ENCODE measurements at places on chromosomes 3 and 15.

- H3K4me1 ChIP-seq, result no peaks in the 10 kb centered on the region
- no peaks in the 10 kb centered on the region for H3K36me3 ChIP-seq
- no peak overlapping the region for H3K27ac ChIP-seq
- H3K27me3 ChIP-seq, result no peaks in the 10 kb centered on the region
Observed at GRCh38 chr3:166688665-166689064, 691.4 kb downstream of the ZBBX start.

- H3K4me3 ChIP-seq, result no peak overlapping the region
- H3K27ac ChIP-seq, result no peak overlapping the region
- H3K4me1 ChIP-seq, result peaks cover 12% of the 10 kb centered on the region
- no peaks in the 10 kb centered on the region for H3K27me3 ChIP-seq
- H3K36me3 ChIP-seq, result no peaks in the 10 kb centered on the region
- DNase-seq, result peak; percentile 41
Observed at GRCh38 chr3:167876620-167877281, 141.2 kb downstream of the SERPINI1 start.

- no peaks in the 10 kb centered on the region for H3K27me3 ChIP-seq
- no peak for DNase-seq
- peaks cover 13% of the 10 kb centered on the region for H3K4me1 ChIP-seq
- no peak overlapping the region for H3K27ac ChIP-seq
- H3K4me3 ChIP-seq, result no peak overlapping the region
Observed at GRCh38 chr3:183933160-183933559, 48.5 kb upstream of the PARL start.

DNA sequence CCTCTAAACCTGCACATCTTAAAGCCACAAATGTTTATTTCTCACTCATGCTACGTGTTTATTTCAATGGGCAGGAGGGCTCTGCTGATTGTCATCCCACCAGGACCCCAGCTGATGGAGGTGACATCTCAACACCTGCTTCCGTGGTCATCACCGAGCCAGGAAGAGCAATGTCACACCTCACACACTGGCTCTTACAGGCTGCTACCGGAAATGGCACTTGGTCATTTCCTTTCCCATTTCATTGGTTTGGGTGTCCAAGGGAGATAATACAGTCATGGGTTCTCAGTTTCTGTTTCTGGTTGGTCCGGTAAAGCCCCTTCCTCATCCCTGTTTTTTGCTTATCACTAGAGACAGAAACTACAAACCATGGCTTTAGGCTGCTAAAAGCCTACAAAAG is 41.9 kb downstream of the ABHD2 start:
- DNase-seq, result no peak
- no peak overlapping the region for H3K4me3 ChIP-seq
- H3K4me1 ChIP-seq, result peaks cover 9% of the 10 kb centered on the region
- no peaks in the 10 kb centered on the region for H3K27me3 ChIP-seq
- peaks cover 10% of the 10 kb centered on the region for H3K36me3 ChIP-seq

DNA sequence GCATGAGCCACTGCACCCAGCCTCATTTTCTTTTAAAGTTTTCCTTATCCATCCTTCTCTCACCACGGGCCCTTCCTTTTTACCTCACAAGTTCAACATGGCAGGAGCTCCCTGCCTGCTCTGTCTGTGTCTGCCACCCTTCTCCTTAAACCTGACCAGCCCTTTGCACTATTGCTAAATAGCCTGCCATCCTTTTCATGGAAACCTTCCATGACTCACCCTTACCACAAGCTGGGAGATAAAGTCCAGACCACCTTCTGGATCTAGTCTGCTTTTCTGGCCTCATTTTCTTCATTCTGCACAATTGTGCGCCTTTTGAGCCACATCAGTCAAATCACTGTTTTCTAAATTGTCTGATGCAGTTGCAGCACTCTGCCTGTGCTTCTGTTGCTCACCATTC is 8.9 kb downstream of the PARP14 start:
- no peaks in the 10 kb centered on the region for H3K36me3 ChIP-seq
- H3K27ac ChIP-seq, result peak overlapping the region; percentile 10
- peaks cover 2% of the 10 kb centered on the region for H3K27me3 ChIP-seq
- H3K4me3 ChIP-seq, result no peak overlapping the region

- no peaks in the 10 kb centered on the region for H3K36me3 ChIP-seq
- no peak overlapping the region for H3K4me3 ChIP-seq
Observed at GRCh38 chr15:73426323-73426994, 16.5 kb upstream of the REC114 start.

GRCh38 chr3:30751610-30752299 is 142.7 kb downstream of the GADL1 start:
- H3K27ac ChIP-seq, result no peak overlapping the region

DNA sequence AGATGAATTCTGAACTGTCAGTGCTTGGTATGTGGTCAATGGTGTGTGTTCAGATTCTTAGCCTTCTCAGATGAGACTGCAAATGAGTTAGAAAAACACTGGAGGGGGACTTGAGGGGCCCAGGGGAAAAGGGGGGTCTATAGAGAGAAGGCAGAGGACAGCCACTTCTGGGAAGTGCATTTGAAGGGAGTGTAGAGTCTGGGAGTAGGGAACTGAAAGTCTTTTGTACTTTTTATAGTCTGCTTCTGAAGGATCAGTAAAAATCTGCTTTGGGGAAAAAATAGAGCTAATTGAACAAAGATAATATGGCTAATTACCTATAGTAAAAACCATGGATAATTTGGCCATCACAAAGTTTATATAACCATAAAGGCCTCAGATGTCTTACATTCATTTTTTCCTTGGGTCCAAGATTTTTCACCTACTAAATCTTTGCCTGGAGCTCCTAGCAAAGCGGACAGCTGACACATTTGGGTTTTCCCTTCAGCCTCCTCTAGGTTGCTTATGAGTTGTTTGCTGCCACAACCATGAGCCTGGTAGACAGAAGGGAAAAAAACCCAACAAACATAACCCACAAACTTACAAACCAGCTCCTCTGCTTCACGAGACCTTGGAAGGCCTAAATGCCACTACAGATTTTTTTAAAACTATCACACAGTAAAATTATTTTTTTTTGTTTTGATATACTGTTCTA is 48.8 kb downstream of the CD86 start:
- H3K36me3 ChIP-seq, result no peaks in the 10 kb centered on the region
- DNase-seq, result no peak
- peaks cover 6% of the 10 kb centered on the region for H3K27me3 ChIP-seq
- no peak overlapping the region for H3K4me3 ChIP-seq
- H3K27ac ChIP-seq, result no peak overlapping the region
- no peaks in the 10 kb centered on the region for H3K4me1 ChIP-seq

GRCh38 chr3:46537316-46537715 is 28.8 kb downstream of the LRRC2 start:
- H3K27me3 ChIP-seq, result no peaks in the 10 kb centered on the region
- H3K36me3 ChIP-seq, result peaks cover 4% of the 10 kb centered on the region
- no peak overlapping the region for H3K27ac ChIP-seq
- H3K4me3 ChIP-seq, result no peak overlapping the region
- peaks cover 55% of the 10 kb centered on the region for H3K4me1 ChIP-seq

DNA sequence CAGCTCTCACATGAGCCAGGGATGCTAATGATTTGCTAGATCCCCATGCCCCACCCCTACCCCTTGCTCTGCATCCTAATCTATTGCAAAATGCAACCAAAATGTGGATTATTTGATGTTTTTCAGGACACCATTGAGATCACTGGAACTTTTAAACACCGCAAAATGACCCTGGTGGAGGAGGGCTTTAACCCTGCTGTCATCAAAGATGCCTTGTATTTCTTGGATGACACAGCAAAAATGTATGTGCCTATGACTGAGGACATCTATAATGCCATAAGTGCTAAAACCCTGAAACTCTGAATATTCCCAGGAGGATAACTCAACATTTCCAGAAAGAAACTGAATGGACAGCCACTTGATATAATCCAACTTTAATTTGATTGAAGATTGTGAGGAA is 29.7 kb downstream of the HDC start:
- no peak overlapping the region for H3K27ac ChIP-seq
- H3K4me3 ChIP-seq, result no peak overlapping the region
- H3K36me3 ChIP-seq, result no peaks in the 10 kb centered on the region
- peaks cover 11% of the 10 kb centered on the region for H3K4me1 ChIP-seq
- peak; percentile 32 for DNase-seq

DNA sequence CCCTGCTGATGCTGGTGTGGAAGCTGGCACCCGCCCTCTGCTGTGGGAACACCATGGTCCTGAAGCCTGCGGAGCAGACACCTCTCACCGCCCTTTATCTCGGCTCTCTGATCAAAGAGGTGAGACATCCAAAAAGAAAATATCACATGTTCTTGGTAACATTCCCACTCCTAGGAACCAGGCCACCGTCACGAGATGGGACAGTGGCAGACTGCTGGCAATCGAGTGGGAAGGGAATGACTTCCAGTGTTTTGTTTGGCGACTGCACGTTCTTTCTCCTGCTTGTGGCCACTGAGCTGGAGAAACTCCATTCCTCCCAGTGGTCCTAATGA is 14.3 kb downstream of the ALDH1A3 start:
- no peak overlapping the region for H3K27ac ChIP-seq
- H3K36me3 ChIP-seq, result no peaks in the 10 kb centered on the region
- peaks cover 17% of the 10 kb centered on the region for H3K4me1 ChIP-seq
- H3K4me3 ChIP-seq, result no peak overlapping the region

DNA sequence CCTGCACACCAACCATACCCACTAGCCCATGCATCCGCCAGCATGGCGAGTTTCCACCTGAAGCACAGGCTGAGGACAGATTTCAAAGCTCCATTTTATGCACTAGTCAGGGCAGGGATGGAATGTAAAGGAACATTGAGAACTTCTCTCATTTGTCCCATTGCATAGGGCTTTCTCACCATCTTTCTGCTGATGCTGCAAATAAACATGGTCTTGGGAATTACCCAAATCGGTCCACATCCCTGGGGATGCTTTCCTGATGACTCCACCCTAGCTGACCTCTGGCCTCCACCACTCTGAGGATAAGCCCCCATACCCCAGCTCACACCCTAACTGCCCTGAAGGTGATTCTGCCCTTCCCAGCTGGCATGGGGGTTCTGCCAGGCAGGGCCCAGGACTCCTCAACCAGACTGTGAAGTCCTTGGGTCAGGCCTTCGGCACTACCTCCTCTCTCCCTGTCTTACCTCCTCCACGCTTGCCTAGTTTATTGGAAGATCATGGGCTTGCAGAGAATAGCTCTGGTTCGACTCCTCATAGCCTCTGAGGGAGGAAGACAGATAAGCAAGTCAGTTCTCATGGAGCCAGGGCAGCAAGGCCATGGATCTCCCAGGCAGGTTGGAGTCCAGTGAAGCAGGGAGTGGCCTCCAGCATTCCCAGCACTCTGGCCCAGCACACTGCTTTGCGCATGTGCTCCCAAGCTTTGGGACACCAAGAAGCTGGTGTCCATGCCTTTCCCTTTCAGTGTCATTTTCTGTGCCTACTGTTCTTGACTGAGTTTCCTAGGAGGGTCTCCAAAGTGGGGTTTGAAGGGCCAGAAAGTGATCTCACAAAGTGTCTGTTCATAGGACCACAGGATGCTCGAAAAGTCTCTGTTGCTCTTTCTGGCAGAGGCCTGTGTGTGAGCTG is 27.6 kb upstream of the XYLB start:
- no peaks in the 10 kb centered on the region for H3K36me3 ChIP-seq
- no peak overlapping the region for H3K4me3 ChIP-seq
- no peaks in the 10 kb centered on the region for H3K4me1 ChIP-seq
- no peak for DNase-seq
- no peak overlapping the region for H3K27ac ChIP-seq
- peaks cover 22% of the 10 kb centered on the region for H3K27me3 ChIP-seq

- H3K27ac ChIP-seq, result peak overlapping the region; percentile 81
- peaks cover 5% of the 10 kb centered on the region for H3K36me3 ChIP-seq
- peak overlapping the region; percentile 98 for H3K4me3 ChIP-seq
- H3K4me1 ChIP-seq, result peaks cover 50% of the 10 kb centered on the region
Observed at GRCh38 chr3:197298945-197299854, 788 bp upstream of the DLG1 start.

DNA sequence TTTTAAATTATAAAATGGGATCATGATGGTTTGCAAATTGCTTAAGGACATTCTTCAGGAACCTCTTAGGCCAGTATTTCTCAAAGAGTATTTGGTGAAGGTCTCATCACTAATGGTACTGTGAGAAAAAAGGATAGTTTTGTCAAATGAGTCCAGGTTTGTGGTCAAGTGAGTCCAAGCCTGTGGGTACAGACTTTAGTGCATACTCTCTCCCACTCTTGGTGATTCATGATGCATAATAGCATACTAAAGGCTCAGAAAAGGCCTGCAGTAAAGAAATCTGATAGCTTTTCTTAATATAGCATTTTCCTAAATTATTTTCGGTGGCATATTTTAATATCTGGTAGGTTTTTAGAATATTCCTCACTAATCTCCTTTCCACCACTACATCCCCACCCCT is 20.0 kb downstream of the BOC start:
- H3K27me3 ChIP-seq, result no peaks in the 10 kb centered on the region
- peak; percentile 77 for DNase-seq
- peaks cover 54% of the 10 kb centered on the region for H3K4me1 ChIP-seq
- H3K27ac ChIP-seq, result peak overlapping the region; percentile 95

DNA sequence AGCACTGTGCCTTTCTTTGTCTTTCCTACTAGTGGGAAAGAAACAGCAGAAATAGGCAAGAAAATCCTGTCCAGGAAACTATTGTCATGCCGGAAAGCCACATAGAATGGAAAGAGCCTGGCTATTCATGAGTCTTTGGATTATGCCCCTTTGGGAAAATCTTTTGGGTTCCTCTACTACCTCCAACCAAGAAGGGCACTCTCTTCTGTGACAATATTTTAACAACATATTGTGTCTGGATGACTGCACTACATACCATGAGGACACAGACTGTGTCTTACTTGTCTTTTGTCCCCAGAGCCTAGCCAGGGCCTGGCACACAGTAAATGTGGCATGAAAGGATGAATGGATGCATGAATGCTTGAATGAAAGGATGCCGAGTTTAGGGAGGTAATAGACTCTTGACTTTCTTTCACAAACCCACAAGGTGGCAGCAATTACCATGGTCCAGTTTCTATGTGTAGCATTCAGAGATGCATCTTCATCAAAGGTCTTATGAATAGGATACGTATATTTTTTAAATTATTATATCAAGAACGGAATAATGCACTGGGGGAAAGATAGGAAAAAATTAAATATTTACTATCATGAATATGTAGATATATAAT is 30.3 kb downstream of the ARL14 start:
- H3K27me3 ChIP-seq, result peaks cover 17% of the 10 kb centered on the region
- DNase-seq, result peak; percentile 50
- no peak overlapping the region for H3K27ac ChIP-seq
- H3K4me3 ChIP-seq, result no peak overlapping the region

All from HFFc6 (cell line).